ENCODE measurements at places on chromosomes 1 and 21. TPM values are rescaled to one million over a fixed set of nuclear protein-coding genes. Genes with fewer than 3 reads are reported as not detected.
A peak's percentile ranks its signal among the peaks of the same experiment; 100 is the strongest.

DNA sequence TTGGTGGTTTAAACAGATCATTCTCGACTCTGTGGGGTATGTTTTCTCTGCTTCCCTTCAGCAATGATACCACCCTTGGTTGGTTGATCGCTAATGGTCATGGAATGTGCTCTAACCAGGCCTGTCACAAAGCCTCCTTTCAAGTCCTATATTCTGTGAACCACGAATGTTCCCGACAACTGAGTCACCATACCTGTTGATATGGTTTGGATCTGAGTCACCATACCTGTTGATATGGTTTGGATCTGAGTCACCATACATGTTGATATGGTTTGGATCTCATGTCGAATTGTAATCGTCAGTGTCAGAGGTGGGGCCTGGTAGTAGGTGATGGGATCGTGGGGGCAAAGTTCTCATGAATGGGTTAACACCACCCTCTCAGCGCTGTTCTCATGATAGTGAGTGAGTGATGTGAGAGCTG is 10.2 kb upstream of the CAMK2N1 start:
- DNase-seq, result no peak

DNA sequence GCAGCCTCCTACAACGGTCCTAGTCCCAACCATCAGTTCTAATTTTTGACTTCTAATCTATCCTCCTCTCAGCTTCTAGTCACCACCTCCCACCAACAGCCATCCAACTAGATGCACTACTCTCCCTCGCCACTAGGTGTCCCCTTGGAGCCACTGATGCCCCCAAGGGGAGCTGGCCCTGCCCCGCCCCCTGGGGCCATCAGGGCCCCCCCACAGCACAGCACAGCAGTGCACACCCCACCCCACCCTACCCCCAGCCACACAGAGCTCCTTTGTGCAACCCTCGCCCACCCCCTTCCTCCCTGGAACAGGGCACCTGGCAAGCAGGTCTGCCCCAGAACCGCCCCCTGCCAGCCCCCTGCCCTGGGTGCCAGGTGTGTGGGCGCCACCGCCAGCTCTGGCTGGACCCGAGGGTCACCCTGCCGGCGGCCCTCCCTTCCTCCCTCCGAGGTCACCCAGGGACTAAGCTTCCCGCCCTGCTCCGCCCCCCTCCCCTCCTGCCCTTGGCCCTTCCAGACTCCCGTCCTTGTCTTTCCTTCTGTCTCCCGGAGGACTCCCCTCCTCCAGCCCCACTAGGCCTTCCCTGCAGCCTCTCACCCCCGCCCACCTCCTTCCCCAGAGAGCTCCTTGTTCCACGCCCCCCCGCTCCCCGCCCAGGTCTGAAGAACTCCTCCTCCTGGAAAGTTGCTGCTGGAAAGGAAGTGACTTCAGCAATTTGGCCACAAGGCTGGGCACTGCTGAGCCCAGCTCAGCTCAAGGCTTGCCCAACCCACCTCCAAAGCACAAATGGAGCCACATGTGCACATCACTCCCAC is 47.0 kb downstream of the AHDC1 start:
- DNase-seq, result peak; percentile 97

DNA sequence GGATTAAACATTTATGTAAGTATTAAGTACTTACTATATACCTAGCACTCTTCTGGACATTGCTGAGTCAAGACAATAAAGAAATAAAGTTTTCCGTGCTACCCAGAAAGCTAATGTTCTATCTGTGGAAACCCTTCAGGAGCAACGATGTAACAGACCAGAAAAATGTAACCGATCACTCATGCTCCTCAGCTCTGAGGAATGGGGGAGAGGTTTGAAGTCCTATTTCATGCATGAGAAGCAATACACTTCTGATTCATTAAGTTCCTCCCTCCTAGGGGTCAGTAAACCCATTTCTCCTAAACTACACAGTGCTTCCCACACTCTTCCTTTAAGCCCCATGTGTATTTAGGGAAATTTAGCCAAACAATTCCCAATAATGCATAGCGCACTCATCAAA is 25.6 kb upstream of the KAZN start:
- DNase-seq, result no peak

DNA sequence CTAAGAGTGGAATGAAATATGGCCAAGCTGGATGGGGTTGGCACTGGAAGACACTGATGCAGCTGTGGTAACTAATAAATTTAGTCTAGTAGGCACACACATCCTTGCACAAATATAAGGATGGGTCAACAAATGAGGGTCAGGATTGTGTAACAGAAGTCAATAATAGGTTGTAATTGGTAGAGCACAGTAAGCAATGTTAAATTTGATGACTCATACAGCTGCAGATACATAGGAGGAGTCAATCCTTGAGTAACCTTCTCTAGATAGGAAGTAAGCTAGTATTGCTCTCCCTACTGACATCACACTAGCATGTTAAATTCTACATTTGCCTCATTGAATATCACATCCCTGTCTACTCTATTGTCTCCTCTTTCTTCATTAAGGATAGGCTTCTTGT is 332.1 kb downstream of the PTPRC start:
- no peak for DNase-seq

DNA sequence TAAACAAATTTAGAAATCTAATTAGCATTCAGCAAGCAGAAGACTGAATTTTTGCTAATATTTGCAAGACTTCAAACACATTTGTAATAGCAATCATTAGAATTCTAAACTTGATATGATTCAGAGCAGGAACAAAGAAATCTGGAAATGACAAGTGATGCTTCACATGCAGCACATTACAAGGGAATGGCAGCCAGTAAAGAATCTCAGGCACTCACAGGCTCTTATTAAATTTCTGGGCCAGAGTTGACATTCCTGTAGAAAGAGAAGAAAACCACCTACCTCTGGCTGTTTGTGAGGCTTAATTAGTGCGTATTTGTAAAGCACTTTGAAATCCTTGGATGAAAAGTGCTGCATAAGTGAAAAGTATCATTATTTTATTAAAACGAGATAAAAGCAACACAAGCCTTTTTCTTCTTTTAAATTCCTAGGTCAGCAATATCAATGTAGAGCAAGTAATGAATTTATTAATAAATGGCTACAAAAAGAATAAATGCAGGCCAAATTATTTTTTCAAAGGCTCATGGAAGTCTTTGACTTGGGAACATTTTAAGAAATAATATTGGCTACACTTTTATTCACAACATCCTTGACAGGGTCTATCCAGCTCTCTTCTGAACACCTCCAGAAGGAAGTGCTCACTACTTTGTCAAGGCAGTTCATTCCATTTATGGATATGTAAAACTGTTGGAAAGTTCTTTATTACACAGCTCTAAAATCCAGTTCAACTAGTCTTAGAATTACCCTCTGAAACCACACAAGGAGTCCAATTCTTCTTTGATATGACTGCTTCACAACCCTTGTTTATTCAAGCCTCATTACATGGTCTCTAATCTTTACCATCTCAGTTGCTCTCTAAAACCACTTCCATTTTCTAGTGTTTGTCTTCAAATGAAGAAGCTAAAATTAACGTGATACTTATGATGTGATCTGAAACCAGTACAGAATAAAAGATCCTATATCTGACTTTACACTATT is 32.1 kb upstream of the SCYL3 start:
- no peak for DNase-seq

FMO2 gene
- polyA plus RNA-seq, result 41.0 TPM
